ENCODE measurements at places on chromosomes 11 and 22.

DNA sequence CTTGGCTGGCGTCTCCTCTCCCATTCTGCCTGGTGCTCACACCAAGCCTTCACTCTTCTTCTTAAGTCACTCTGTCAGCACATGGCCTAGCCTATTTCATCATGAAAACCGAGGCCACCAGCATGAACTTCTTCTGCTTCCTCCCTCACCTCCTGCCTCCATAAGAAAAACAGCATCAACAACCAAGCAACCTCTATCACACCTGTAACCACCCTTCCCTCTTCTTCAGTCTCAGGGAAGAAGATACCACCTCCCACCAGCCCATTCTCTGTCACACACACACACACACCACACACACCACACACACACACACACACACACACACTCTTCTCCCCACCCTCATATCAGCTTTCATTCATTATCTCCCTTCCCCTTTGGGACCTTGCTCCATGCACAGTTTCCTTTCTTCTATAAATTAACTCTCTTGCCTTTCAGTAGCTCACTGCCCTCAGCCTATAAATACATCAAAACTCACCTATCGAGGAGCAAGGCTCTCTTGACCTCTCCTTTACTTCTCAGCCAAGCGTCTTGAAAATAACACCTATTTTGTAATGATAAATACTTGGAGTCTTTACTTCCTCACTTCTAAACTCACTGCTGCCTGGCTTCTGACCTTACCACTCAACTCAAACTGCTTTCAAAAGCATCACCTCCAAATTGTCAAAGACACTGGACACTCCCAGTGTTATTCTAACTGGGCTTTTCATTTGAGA is 36.6 kb downstream of the SC5D start:
- DNase-seq: no peak

DNA sequence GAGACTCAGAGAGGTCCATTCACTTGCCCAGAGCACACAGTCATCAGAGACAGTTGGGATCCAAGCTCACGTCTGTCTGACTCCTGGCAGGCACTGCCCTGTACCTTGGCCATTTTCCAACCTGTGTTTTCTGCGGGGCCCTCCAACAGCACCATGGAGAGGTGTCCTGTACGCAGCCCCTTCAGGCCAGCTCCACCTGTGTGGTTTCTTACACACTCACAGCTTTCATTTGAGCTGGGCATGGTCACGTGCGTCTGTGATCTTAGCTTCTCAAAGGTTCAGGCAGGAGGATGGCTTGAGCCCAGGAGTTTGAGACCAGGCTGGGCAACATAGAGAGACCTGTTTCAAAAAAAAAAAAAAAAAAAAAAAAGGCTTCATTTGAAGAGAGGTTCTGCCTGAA is 24.4 kb downstream of the TOM1 start:
- DNase-seq: no peak

- no peak for DNase-seq
These were observed 37.5 kb upstream of the CAPRIN1 start for GRCh38 chr11:34013898-34014571.

DNA sequence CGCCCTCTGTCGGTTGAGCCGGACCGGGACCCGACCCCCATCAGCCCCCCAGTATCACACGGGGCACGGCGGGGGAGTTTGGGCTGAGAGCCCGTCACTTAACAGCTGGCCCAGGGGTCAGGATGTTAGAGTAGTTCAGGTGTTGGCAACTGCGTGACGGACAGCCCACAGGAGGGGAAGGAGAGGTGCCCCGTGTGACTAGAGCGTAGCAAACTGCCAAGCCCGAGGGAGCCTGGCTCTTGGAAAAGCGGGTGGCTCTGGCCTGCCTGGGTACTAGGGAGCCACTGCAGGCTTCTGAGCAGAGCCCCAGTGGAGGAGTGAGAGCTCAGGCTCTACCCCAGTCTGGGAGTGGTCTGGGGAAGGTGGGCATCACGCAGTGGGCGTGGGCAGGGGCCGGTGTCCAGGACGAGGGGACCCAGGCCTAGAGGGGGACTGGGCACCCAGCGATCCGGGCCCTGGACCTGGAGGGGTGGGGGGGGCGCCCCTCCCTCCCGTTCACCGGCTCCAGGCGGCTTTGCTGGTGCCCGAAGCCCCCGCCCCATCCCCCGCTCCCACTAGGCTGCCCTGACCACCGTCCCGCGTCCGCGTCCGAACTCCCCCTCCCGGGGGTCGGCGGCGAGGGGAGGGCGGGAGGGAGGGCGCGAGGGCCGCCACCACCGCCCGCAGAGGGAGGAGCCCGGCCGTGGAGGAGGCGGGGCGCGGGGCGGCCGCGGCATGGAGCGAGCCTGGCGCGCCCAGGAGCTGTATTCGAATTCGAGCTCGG is 24.4 kb downstream of the SHANK3 start:
- DNase-seq: no peak

- no peak for DNase-seq
These were observed 31.9 kb upstream of the FTH1 start for GRCh38 chr11:61999141-61999975.

GRCh38 chr11:76049511-76049910 is 156.8 kb downstream of the WNT11 start:
- no peak for DNase-seq

DNA sequence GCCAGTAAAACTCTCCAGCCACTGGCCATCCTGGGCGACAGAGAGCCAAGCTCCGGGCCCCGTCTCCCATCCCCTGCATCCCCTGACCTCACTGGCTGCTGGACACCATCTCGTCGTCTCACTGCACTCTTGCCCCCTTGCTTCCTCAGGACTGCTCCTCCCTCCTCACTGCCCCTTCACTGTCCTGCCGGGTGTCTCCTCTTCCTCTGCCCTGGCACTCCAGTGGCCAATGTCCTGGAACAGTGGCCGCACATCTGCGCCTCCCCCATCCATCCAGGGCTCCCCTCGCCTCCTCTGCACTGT is 800.4 kb downstream of the BRD1 start:
- no peak for DNase-seq

DNA sequence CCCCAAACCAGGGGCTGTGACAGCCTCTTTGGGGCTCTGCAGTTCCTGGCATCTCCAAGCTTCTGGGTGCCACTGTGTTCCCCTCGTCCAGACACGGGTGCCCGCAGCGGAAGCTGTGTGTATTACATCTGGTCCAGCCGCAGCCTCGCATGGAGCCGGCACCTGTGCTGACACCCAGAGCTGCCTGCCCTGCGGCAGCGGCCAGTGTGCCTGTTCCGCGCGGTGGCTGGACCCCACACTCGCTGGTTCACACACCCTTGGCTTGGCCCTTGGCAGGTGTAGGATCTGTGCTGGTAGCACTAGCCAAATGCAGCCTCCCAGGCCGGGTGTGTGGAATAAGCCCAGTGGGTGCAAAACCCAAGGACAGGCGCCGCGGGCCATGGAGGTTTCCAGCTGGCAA is 24.5 kb upstream of the RNASEH2C start:
- DNase-seq: no peak

- DNase-seq: no peak
These were observed 48.1 kb upstream of the ARFGAP3 start for GRCh38 chr22:42905217-42905616.

DNA sequence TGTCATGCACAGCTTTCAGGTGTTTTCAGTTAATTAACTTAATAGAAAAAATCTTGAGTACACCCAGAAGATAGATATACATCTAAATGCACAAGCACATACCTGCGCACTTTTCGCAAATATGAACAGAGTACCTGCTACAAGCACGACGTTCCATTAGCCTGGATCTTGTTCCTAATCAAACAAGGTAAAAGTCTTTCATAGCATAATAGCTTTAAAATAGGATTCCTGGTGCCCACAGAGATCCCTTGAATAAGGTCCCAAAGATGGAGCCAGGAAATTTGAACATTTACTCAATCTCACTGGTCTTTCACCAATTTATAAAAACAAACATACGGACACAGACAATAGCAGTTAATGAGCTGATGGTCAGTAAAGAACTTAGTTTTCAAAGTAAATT is 689.8 kb upstream of the CHORDC1 start:
- DNase-seq: no peak

GRCh38 chr22:43562843-43563242 is 151.0 kb downstream of the MPPED1 start:
- DNase-seq: no peak

GRCh38 chr11:20368438-20368837 is 4.9 kb downstream of the HTATIP2 start:
- no peak for DNase-seq

DNA sequence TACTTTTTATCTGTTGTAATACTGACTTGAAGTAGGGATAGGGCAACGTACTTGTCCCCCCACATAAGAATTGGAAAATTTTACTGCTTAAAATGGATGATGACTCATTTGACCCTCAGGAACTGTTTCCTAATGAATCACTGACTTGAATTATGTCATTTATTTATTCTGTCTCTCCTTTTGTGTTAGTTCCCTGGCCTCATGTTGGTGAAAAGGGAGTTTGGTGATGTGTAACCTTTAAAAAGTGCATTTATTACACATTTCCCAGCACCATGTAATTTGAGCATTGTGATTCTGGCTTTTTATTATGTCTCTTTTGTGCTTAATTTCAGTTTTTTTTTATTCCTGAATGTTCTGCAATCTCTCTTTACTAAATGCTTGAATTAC is 20.3 kb upstream of the PGM2L1 start:
- no peak for DNase-seq

DNA sequence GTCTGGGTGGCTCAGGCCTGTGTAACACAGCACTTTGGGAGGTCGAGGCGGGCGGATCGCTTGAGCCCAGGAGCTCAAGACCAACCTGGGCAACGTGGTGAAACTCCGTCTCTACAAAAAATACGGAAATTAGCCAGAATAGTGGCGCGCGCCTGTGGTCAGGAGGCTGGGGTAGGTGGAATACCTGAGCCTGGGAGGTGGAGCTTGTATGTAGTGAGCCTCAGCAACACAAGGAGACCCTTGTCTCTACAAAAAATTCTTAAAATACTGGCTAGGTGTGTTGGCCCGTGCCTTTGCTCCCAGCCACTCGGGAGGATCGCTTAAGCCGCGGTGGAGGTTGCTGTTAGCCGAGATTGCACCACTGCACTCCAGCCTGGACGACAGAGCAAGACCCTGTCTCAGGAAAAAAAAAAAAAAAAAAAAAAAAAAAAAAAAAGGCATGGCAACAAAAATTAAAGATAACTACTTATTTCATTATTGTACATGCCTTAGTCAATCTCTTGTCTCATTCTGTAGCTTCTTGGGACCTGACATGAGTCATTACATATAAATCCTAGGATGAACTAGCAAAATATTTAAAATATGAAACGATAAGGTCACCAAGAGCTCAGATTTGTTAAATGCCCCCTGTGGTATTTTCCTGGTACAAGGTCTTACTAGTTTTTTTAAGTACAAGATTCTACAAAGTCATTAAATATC is 1.1 kb downstream of the TAF1D start:
- DNase-seq: peak; percentile 19

DNA sequence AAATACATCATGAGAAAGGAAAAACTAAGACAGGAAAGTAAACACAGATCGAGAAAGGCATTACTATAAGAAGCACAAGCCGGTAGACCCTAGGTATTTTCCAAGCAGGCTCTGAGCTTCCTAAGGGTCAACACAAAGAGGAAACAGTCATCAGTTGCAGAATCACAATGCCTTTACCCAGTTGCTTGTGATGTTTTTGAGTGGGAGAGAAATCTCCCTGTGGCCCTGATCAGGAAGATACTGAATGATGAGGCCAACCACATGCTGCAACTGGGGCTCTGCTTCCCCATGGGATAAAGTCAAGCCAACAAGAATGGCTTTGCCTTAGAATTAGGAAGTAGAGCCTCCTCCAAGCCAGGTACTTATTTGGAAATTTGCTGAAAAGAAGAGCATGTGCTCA is 132.6 kb downstream of the MICAL2 start:
- DNase-seq: no peak

GRCh38 chr11:95985174-95985808 is 61.4 kb upstream of the MTMR2 start:
- no peak for DNase-seq

DNA sequence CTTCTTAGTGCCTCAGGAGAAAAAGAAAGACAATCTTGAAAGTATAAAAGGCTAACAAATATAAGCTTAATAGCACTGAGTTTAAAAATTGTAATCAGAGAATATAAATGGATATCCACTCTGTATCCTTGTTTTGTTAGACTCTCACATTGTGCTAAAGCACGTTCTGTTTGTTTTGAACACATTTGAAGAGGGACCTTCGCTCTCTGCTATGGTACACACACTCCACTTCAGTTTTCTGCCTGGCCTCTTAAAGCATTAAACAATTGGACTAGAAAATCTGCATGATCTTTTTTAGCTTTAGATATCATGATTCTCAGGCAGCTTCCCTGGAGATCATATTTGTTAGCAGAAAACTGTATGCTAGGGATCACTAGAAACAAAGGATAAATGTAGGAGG is 40.3 kb upstream of the PGR start:
- DNase-seq: no peak

DNA sequence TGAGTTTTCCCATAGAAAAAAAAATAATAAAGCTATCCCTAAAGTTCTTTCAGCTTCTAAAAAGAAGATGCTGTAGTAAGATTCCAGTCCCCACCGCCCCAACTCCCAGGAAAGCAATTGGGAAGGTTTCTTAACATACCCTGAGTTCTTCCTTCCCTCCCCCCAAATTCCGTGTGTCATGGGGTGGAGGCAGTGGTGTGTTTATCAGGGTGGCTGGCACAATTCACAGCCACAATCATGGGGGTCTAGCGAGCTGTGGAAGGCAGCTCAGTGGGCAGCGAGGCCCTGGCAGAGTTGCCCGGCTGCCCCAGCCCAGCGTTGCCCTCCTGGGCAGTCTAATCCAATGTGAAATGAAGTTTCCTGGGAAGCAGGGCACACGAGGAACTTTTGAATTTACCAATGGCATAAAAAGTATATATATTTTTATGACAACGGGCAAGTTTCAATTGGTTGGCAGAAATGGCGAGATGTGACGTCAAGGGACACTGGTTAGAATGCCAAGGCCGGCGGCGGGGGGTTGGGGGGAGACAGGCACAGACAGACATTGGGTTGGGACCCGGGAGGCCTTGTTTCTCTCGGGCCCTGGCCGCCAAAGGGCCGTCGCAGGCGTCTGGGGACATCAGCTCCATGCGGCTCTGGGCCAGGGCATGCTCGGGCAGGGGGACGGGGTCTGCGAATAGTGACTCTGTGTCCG is 80.7 kb upstream of the PPARA start:
- no peak for DNase-seq

GRCh38 chr11:28343304-28344233 is 235.4 kb downstream of the METTL15 start:
- no peak for DNase-seq

- no peak for DNase-seq
These were observed 851.7 kb downstream of the OPCML start for GRCh38 chr11:132680584-132680983.

DNA sequence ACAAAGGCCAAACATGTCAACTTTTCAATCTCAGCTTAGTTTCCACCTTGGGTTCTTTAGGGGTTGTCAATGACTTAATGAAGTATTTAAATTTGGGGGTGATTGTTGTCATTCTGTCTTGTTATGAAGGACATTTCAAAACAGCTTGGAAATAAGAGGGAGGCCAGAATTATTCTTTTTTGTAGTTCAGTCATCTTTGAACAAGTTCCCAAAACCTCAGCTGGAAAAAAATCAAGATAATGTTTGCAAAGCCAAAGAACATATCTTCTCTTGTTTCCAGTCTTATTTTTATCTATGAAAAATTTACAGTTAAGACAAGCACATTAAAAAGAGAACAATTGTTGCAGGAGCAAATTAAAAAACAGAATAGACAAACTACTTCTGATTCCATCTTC is 612.8 kb downstream of the INSC start:
- no peak for DNase-seq

- DNase-seq: no peak
These were observed 5.8 kb downstream of the PKP3 start for GRCh38 chr11:399731-400211.
